Ovary (tissue), 10 donors: ENCODE measurements at places on chromosomes 7 and 10. TPM values are rescaled to one million over a fixed set of nuclear protein-coding genes. Genes with fewer than 3 reads are reported as not detected.
A peak's percentile ranks its signal among the peaks of the same experiment; 100 is the strongest.

- no peak overlapping the region for H3K27ac ChIP-seq
- no peak overlapping the region for H3K4me3 ChIP-seq
- no peaks in the 10 kb centered on the region for H3K4me1 ChIP-seq
Measured at GRCh38 chr10:59970396-59971368, 64.3 kb upstream of the CCDC6 start.

DNA sequence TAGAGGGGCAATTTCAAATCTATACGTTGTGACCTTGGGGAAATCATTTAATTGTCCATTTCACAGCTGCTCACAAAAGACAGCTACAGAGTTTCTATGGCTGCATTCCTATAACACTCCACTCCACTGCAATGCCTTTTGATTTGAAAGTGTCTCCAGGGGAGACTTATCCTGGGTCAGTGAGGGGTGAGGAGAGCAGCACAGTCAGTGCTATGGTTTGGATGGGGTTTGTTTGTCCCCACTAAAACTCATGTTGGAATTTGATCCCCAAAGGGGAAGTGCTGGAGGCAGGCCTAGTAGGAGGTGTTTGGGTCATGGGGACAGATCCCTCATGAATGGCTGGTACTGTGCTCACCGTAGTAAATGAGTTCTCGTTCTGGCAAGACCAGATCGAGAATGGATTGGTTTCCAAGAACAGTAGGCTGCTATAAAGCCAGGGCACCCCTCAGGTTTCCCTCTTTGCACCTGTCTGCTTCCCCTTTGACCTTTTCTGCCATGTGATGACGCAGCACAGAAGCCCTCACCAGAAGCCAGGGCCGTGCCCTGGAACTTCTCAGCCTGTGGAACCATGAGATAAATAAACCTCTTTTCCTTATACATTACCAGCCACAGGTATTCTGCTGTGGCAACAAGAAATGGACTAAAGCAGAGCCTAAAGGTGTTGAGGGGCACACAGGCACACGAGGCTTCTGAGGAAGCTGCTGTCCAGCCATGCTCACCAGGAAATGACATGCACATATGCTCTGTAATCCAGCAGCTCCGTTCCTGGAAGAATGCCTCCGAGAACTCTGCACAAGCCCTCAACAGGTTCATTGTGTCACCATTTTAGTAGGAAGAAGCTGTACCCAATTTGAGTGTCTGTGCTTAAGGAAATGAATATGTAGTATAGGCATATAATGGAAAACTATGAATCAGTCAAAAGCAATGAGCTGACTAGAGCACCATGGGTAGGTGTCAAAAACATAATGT lies 5.0 kb upstream of the PAPOLB start:
- no peaks in the 10 kb centered on the region for H3K27me3 ChIP-seq
- H3K36me3 ChIP-seq, result no peaks in the 10 kb centered on the region
- no peak overlapping the region for H3K27ac ChIP-seq
- H3K4me3 ChIP-seq, result no peak overlapping the region

DNA sequence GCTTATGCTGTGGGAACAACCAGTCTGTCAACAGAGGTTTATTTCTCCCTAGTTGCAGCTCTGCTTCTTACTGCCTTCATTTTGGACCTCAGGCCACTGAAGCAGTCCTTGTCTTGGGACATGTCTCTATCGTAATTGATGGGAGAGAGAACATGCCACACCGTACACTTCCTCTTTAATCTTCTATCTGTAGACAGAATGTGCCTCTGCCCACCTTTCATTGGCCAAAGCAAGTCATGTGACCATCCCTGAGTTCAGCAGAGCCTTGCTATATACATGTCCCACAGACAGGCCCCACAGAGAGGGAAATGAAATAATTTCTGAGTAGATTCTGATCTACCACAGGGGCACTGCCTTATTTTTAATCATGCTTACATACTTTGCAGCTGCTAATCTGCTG lies 98.0 kb downstream of the KCND2 start:
- no peak overlapping the region for H3K4me3 ChIP-seq
- no peaks in the 10 kb centered on the region for H3K4me1 ChIP-seq
- no peak for DNase-seq

DNA sequence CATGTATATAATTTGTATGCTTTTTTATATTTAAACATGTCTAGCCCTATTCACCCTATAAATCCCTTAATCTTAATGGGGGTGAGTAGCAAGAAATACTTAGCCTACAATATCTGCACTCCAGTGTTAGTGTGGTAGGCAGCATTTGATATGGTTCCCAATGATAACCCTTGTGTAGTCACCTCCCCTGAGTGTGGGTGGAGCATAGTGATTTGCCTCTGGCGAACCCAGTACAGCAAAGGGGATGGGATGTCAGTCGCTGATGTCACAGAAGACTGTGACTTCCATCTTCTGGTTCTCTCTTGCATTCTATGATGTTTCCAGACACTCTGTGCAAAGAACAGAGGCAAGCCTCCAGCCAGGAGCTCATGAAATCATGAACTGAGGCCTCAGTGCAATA lies 211.2 kb downstream of the CRPPA start:
- no peaks in the 10 kb centered on the region for H3K4me1 ChIP-seq
- H3K27ac ChIP-seq, result no peak overlapping the region
- no peak overlapping the region for H3K4me3 ChIP-seq
- no peaks in the 10 kb centered on the region for H3K36me3 ChIP-seq
- DNase-seq, result no peak

DNA sequence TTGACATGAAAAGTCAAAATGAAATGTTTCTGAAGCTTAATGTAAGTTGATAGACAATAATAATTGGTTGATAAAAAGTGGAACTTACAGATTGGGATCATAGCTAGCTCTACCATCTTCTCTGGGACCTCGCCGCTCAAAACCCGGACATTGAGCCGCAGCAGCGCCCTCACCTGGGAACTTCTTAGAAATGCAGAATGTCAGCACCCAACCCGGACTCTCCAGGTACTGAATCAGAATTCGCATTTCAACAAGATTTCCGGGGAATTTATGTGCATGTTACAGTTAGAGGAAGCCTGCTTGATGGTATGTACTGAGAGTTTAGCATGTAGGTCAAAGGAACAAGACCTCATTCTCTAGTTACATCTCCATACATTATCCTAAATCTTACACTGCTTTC lies 36.7 kb upstream of the ABLIM1 start:
- no peaks in the 10 kb centered on the region for H3K27me3 ChIP-seq
- no peak overlapping the region for H3K27ac ChIP-seq
- no peak for DNase-seq
- H3K4me3 ChIP-seq, result no peak overlapping the region
- H3K4me1 ChIP-seq, result no peaks in the 10 kb centered on the region
- H3K36me3 ChIP-seq, result no peaks in the 10 kb centered on the region

DNA sequence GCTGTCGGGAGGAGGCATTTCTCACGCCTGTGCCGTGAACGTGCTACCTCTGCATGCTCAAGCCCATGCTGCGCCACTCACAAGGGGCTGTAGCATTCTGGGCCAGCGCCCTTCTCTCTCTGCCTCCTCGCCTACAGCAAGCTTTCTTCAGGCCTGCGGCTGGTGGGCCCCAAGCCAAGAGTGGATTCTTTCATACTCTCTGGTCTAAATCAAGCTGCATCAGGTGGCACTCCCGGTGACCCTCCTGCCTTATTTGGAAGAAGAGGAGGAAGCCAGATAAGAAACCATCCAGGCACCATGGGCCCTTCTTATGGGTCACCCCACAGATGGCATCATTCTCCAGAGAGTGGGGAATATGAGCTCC lies 86.7 kb upstream of the DUSP5 start:
- no peaks in the 10 kb centered on the region for H3K27me3 ChIP-seq
- H3K27ac ChIP-seq, result no peak overlapping the region
- no peak overlapping the region for H3K4me3 ChIP-seq
- H3K36me3 ChIP-seq, result no peaks in the 10 kb centered on the region
- H3K4me1 ChIP-seq, result no peaks in the 10 kb centered on the region

- no peak overlapping the region for H3K4me3 ChIP-seq
- H3K27me3 ChIP-seq, result no peaks in the 10 kb centered on the region
- no peak for DNase-seq
- H3K4me1 ChIP-seq, result peaks cover 5% of the 10 kb centered on the region
Measured at GRCh38 chr7:55520426-55521140, 51.7 kb downstream of the VOPP1 start.

- H3K27me3 ChIP-seq, result no peaks in the 10 kb centered on the region
- DNase-seq, result no peak
- H3K4me3 ChIP-seq, result no peak overlapping the region
- no peaks in the 10 kb centered on the region for H3K36me3 ChIP-seq
- H3K4me1 ChIP-seq, result no peaks in the 10 kb centered on the region
- no peak overlapping the region for H3K27ac ChIP-seq
Measured at GRCh38 chr7:132656846-132657776, 80.8 kb upstream of the PLXNA4 start.

- H3K27ac ChIP-seq, result no peak overlapping the region
- no peak overlapping the region for H3K4me3 ChIP-seq
- no peaks in the 10 kb centered on the region for H3K27me3 ChIP-seq
- H3K36me3 ChIP-seq, result no peaks in the 10 kb centered on the region
- no peaks in the 10 kb centered on the region for H3K4me1 ChIP-seq
- no peak for DNase-seq
Measured at GRCh38 chr7:36469236-36469635, 79.6 kb downstream of the ANLN start.

- H3K27ac ChIP-seq, result no peak overlapping the region
- DNase-seq, result no peak
- H3K4me1 ChIP-seq, result no peaks in the 10 kb centered on the region
Measured at GRCh38 chr10:111954386-111954785, 229.2 kb downstream of the GPAM start.

DNA sequence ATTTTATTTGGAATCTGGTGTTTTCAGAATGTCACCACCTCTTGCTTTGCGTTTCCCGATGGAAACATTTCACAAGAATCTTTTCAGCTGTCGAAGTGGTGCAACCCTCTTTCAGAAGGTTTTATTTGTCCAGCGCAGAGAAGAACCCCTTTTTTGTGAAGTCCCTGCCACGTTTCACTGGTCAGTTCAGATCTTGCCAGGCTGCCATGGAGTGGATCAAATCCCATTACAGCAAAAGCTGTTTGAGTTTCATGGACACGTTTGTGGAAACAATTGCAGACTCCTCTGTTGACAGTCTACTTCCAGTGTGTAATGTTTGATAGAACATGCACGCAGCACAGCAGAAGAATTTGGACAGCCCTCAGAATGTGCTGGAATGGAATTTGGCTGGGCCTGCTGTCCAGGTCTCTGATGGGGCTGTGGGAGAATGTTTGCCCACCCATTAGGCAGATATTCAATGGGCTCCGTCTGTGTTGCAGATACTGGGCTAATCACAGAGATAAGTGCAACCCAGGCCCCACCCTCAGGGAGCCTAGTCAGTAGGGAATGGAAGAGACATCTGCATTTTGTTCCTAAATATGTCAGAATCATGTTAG lies 143.2 kb downstream of the GRK5 start:
- no peaks in the 10 kb centered on the region for H3K36me3 ChIP-seq
- peak; percentile 38 for DNase-seq
- H3K4me1 ChIP-seq, result peaks cover 25% of the 10 kb centered on the region

Gene C10orf143
- 10.3 TPM for total RNA-seq

Gene KLF14
- total RNA-seq, result 0.28 TPM

Gene SUN3
- total RNA-seq, result not detected

Gene KIAA1217
- 23.0 TPM for total RNA-seq

Gene OR9A2
- not detected for total RNA-seq

Gene ASB10
- total RNA-seq, result not detected

Gene PRPS1L1
- not detected for total RNA-seq
